ENCODE measurements at places on chromosomes 7 and 10.

DNA sequence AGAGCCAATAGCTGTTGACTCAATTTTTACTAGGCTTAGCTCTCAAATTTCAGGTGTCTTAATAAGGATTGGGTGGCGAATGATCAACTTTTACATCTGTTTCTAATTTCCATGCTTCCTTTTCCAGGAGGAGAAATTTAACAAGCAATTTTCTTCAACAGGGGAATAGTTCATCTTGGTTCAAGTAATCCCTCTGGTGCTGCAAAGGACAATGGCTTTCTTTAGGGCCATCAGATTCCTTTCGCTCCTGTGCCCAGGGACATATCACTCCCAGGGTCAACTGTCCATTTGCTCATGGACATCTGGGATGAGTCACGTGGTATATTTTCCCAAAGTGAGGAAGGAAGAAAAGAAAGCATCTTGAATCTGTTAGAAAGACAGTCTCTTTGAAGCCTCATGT lies 313.3 kb downstream of the FRMD4A start:
- no peak for DNase-seq

- DNase-seq = no peak
Measured at GRCh38 chr10:47101807-47102206, 190.6 kb downstream of the PTPN20 start.

DNA sequence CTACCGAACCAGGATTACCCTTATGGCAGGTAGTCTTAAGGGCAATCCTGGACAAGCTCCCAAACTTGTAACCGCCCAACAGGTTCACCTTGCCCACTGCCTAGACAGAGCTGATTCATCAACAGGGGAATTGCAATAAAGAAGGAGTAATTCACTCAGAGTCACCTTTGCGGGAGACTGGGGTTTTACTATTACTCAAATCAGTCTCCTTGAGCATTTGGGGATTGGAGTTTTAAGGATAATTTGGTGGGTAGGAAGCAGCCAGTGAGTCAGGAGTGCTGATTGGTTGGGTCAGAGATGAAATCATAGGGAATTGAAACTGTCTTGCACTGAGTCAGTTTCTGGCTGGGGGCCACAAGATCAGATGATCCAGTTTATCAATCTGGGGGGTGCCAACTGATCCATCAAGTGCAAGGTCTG lies 25.3 kb downstream of the HK1 start:
- DNase-seq = peak; percentile 75

GRCh38 chr10:74917481-74918077 lies 91.2 kb downstream of the KAT6B start:
- DNase-seq = peak; percentile 97

DNA sequence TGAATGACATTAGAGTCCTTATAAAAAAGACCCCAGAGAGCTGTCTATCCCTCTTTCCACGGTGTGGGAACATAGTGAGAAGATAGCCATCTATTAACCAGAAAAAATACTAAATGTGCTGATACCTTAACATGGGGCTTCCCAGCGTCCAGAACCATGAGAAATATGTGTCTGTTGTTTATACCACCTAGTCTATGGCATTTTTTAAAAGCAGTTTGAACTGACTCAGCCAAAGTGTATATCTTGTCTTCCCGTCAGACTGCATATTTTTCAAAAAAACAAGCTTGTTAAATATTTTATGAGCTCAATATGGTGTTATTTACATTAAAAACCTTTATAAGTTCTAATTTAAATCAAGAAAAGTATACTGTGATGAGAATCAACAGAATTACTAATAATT lies 255.3 kb downstream of the HGF start:
- DNase-seq = no peak

DNA sequence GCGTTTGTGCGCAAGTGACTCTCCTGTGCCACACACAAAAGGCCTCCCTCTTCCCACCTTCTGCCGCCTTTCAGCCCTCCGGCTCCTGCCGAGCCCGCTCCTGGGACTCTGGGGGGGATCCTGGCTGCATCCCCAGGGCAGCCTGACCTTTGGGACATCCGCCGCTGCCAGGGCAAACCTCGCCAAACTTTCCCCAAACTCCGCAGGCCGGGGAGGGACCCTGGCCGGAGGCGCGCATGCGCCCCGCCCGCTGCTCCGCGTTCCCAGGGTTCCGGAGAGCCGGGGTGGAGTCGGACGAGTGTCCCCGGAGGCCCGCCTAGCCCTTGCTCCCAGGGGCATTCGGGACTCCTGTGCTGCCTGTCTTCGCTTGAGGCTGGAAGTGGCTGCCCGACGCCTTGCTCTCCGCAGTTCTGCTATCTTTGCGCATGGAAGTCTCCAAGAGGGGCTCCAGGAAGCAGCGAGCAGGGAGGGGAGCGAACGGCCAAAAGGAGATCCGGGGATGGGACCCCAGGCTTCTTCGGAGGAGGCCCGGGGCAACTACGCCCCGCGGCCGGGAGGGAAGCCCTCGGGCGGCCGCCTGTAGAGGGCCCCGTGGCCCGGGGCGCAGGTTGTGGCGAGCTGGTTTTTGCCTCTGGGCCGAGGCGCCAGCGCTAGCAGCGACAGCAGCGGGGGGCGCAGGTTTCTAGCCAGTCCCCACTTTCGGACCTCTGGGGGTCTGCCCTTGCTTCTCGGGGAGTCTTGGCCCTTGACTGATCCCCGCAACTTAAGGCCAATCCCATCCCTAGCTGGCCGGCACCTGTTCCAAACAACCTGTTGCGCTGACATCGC lies 7.0 kb downstream of the PTF1A start:
- DNase-seq = peak; percentile 17

GRCh38 chr7:47901542-47901941 lies 46.7 kb downstream of the PKD1L1 start:
- peak; percentile 55 for DNase-seq

GRCh38 chr10:32073659-32074058 lies 17.4 kb upstream of the KIF5B start:
- no peak for DNase-seq

GRCh38 chr7:120609136-120609753 lies 248.7 kb downstream of the TSPAN12 start:
- DNase-seq = no peak

DNA sequence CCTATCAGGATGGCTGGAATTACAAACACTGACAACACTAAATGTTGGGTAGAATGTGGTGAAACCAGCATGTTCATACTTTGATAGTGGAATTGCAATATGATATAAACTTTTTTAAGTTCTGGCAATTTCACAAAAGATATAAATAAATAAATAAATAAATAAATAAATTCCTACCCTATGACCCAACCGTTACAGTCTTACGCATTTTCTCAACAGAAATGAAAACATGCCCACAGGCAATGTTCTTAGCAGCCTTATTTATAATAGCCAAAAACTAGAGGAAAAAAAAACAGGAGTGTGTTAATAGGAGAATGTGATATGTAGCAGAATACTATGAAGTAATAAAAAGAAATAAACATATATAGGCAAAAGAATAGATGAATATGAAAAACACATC lies 318.9 kb downstream of the IPMK start:
- no peak for DNase-seq

- DNase-seq = no peak
Measured at GRCh38 chr7:79287981-79288380, 165.5 kb downstream of the MAGI2 start.

GRCh38 chr10:89805599-89806013 lies 104.2 kb downstream of the KIF20B start:
- no peak for DNase-seq

GRCh38 chr7:128974241-128974934 lies 36.7 kb downstream of the IRF5 start:
- peak; percentile 86 for DNase-seq

DNA sequence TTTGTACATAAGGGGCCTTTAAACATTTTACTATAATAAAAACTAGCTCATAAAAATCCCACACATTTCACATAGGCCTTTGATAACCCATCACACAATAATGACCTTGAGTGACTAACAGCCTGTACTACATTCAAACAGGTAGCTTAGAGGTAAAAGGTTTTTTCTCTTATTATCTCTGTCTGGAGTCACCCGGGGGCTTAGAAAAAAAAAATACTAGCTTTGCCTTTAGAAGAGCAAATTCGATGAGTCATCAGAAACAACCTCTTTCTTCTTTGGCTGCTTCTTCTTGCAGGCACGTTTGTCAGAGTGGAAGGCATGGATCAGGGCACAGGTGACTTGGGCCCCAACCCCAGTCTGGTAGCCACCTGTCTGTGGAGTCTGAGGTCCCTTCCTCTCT lies 43.4 kb upstream of the ADO start:
- no peak for DNase-seq

DNA sequence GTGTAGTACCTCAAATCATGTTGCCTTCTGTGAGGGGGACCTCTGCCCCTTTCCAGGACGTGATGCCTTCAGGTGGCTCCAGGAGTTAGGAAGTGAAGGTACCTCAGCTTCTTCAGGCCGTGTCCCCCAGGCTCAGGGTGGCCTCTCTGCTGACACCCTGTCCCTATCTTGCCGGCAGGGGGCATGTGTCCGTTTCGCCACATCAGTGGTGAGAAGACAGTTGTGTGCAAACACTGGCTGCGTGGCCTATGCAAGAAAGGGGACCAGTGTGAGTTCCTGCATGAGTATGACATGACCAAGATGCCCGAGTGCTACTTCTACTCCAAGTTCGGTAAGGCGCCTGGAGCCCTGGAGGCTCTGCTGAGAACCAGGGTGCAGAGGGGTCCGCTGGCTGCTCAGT lies 9.2 kb downstream of the CPSF4 start:
- no peak for DNase-seq

GRCh38 chr7:142865766-142866165 lies 10.9 kb downstream of the EPHB6 start:
- DNase-seq = no peak

- DNase-seq = peak; percentile 88
Measured at GRCh38 chr10:124864421-124865193, 63.0 kb downstream of the ABRAXAS2 start.

GRCh38 chr7:106169821-106170610 lies 57.9 kb upstream of the SYPL1 start:
- no peak for DNase-seq

DNA sequence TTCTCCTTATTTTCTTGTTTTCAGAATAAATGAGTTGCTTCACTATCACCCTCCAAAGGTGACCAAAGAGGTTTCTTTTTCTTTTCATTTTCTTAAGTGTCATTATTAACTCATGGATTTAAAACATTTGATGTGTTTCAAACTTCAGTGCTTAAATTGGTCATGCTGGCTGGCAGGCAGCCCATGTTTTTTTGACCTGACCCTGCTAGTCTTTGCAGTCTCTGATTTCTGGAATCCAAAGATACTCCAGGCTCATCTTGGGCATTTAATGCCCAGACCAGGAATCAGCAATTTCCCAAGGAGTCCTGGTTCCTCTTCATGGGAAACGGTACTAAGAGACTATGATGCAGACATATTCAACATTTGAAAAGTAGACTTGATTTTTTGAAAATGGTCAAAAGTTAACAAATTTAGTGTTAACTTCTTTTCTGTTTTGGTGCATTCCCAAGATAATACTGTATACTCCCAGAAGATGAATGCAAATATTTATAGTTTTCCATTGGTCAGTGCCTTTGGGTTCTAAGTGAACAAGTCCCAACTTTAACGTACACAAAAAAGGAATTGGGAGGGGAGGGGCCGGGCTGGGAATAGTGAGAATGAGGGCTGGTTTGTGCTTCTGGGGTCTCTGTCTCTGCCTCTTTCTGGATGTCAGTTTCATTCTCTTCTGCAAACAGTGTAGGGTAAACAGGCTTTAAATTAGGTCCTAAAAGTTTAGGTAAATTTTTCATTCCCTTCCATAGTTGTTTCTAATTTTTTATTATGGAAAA lies 19.8 kb downstream of the NUB1 start:
- no peak for DNase-seq

- no peak for DNase-seq
Measured at GRCh38 chr10:24502801-24503460, 220.8 kb downstream of the ARHGAP21 start.

DNA sequence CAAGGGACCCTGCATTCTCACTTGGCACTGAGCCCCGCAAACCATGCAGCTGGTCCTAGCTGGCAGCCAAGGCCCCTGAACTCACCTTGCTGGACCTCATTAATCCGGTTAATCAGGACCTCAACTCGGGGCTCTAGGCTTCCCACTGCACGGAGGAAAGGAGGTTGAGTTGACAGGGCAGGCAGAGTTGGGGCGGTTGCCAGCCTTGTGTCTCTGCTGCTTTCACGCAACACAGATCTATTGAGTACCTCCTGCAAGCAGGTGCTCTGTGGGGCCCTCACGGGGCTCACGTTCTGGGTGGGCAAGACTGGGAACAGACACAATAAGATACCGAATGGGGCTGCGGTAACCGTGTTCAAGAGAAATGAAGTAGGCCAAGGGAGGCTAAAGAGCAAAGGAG lies 6.2 kb downstream of the SYCE1 start:
- DNase-seq = no peak

GRCh38 chr7:145092766-145093165 lies 256.9 kb upstream of the TPK1 start:
- no peak for DNase-seq

GRCh38 chr7:28747404-28747803 lies 210.7 kb downstream of the TRIL start:
- DNase-seq = no peak

DNA sequence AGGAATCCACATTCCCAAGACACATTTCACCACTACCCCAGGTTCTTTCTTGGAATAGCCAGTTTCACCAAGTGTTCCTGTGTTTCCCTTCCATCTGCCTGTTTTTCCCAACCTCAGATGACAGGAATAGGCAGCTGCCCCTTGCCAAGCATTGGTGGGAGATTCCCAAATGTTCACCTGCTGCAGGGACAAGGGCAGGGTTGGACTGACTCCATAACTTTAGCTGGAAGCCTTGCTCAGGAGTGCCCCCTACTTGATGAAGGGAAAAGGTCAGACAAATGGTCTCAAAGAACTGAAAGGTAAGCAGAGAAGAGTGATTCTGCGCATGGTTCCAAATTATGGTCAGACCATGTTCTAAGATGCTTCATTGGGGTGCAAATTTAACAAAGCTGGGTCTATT lies 45.1 kb upstream of the LYZL1 start:
- DNase-seq = peak; percentile 24

GRCh38 chr7:786472-787255 lies 45.6 kb upstream of the SUN1 start:
- peak; percentile 71 for DNase-seq

DNA sequence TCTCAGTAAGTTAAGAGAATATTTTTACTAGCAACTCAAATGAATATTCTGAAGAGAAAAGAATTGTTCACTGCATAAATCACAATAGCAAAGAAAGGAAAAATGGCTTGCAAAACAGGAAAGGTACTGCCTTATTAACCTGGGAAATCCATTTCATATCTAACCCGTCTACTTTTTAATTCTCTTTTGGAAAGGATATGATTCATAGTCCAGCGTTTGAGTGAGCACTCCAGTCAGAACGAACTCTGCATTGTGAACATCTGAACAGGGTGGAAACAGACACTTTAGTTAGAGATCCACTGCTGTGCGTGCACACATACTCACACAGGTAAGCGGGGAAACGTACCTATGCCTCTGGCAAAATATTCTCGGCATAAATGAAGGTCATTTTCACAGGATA lies 56.8 kb downstream of the PAXIP1 start:
- no peak for DNase-seq

- no peak for DNase-seq
Measured at GRCh38 chr10:36236931-36237330, 594.8 kb upstream of the FZD8 start.

DNA sequence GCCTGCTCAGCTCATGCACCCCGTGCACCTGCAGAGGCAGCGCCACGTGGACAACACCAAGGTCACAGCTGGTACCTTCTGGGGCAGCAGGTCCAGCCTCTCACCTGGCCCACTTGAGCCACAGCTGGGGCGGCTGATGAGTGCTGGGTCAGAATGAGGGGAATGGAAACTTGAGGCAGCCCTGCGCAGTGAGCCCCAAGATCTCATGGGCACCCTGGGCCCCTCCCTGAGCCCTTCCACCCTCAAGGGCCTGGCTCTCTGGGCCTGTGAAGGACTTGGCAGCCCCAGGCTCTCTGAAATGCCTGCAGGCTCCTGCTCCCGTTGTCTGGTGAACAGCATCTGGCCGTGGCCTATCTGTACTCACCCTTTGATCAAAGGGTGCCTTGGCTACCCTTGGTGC lies 112.7 kb downstream of the TCERG1L start:
- no peak for DNase-seq

Measured in kidney tubule cell (primary cell).